ENCODE measurements at places on chromosomes 11 and 22.

DNA sequence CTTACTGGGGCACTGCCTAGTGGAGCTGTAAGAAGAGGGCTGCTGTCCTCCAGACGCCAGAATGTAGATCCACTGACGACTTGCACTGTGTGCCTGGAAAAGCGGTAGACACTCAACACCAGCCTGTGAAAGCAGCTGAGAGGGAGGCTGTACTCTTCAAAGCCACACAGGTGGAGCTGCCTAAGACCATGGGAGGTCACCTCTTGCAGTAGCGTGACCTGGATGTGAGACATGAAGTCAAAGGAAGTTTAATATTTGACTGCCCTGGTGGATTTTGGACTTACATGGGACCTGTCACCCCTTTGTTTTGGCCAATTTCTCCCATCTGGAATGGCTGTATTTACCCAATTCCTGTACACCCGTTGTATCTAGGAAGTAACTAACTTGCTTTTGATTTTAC lies 196.6 kb upstream of the CTSC start:
- no peak for DNase-seq

DNA sequence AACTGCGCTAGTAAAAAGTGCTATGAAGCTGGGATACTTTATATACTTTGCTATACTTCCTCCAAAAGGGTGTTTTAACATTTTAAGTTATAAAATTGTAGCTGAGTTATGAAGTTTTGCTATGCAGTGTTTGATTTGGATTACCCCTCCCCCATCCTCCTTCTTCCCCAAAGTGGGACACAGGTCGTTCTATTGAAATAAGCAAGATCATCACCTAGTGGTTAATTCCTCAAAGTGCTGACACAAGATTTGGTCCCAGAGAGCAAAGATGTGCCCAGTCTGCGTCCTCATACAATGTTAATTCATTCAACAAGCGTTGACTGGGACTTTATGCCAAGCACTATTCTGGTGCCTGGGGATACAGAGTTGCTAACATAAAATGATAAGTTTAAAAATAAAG lies 78.5 kb downstream of the SPON1 start:
- no peak for DNase-seq

- no peak for DNase-seq
These were observed 23.1 kb upstream of the GLYATL2 start for GRCh38 chr11:58867556-58867955.

DNA sequence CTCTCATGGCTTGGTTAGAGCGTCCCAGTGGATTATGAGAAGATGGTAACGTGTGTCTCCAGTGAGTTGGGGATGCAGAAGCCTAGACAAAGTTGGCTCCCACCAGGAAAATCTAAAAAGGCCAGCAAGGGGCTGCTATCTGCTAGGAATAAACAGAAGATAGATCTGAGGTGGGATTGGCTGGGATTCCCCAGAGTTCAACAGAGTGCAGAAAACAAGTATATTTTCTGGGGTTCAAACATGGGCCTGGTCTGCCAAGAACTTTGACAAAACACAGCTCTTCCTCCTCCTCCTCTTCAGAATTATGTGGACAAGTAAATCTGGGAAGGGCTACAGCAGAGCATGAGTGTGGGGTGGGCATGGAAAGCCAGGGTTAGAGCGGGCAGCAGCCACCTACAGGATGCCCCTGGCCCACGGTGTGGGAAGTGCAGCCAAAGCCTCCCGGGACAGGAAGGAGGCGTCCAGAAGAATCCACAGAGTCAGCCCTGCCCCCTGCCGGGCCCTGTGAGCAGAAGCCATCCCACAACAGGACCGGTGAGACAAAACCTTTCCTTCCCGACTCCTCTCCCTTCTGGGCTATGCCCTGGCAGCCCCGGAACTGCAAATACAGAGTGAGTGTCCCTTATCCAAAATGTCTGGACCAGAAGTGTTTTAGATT lies 67.1 kb downstream of the CD82 start:
- DNase-seq = no peak

DNA sequence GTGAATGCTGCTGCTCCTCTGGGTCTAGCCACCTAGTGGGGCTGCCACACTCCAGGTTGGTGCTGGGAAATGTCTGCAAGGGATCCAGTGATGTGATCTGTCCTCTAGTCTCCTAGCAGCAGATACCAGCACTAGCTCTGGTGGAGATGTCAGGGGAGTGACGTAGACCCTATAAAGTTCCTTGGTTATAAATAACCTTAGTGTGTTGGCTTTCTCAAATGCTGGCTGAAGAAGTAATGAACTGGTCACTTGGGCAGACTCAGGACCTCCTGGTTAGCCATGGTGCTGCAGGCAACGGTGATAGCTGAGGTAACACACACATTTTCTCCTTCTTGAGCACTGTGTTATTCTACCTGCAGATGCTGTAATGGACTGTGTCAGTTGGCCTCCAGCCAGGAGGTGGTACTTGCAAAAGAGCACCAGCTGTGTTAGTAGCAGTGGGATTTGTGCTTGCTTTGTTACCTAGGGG lies 35.5 kb downstream of the BBOX1 start:
- no peak for DNase-seq

GRCh38 chr22:36461665-36462649 lies 19.5 kb downstream of the TXN2 start:
- DNase-seq = no peak

DNA sequence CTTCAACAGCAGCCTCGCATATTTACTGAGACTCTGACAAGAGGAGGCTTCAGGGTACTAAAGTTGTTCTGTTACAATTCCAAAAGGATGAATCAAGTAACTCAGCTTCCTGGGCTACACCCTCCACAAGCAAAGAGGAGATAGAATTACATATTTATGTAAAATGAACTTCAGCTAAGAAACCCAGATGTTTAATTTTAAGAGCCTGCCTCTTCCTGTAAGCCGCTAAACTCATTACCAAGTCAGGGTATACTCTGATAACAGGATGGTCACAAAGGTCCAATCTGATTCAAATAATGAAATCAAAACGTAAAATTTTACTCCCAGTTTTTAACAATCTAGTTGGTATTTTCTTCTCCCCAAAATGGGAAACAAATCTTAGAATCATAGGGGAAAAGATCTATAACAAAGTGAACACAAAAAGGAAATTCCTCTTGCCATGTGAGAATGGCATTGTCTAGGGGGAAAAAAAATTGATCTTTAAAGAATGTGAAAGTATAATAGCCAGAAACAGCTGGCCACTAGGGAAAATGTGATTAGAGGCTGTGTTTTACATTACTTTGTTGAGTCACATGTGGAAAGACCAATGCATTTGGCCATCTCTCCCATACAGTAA lies 30.9 kb downstream of the CHEK2 start:
- DNase-seq = no peak

DNA sequence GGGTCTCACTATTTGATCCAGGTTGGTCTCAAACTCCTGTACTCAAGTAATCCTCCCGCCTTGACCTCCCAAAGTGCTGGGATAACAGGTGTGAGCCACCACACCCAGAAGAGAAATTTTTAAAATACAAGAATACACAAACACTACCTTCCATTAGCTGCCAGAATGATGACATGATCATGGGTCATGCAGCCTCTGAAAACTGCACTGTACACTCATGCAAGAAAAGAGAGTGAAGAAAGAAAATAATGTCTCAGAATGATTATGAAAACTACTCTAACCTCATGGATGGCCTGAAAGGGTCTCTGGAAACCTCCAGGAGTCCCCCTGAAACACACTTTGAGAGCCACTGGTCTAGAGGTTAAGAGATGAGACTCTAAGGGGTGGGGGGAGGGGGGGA lies 18.8 kb downstream of the VPS37C start:
- no peak for DNase-seq

DNA sequence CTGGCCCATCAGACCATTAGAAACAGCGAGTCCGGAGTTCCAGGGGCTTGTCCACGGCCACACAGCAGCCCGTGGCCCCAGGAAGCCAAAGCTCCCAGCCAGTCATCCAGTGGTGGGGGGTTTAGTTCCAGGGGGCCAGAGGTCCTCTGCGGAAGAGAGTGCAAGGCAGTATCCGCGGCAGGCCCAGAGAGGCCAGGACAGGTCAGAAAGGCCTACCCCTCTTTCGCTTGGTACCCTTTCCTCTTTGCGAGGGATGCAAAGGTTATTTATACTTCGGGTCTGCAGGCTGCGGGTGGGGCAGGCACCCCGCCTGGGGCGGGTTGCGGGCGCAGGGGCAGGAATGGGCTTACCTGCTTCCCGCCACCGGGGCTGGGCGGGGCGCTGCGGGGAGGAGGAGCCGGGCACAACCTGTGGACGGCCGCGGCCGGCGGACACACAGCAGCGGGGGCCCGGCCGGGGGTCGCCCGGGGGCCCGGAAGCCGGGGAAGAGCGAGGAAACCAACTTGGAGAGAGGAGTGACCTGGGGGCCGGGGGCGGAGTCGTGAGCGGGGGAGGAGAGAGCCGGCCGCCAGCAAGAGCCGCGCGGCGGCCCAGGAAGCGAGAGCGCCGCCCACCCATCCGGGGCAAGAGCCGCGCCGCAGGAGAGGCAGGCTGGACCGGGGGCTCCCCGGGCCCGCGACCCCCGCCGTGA lies at the start of gene SH3BP1:
TSS of gene SH3BP1 (plus strand) at position 600 of the 691 bp plus-strand sequence. CDS start 119 bp downstream, outside the sequence.
- DNase-seq = no peak

DNA sequence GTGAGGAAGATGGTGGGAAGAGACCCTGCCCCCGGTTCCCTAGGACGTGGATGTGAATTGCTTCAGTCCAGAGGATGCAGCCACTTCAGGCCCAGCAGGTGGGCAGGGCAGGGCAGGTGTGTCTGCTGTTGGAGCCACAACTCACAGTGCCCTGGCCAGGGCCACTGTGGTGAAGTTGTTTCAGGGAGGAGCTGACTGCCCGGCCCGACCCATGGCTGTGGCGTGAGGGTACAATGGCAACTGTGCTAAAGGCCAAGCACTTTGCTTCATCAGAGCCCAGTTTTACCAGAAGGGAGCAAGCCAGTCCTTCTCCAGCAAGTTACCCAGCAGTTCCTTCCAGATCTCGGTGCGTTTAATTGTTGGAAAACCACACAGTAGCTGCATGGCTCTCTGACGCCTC lies 1174.4 kb downstream of the BRD1 start:
- DNase-seq = no peak

DNA sequence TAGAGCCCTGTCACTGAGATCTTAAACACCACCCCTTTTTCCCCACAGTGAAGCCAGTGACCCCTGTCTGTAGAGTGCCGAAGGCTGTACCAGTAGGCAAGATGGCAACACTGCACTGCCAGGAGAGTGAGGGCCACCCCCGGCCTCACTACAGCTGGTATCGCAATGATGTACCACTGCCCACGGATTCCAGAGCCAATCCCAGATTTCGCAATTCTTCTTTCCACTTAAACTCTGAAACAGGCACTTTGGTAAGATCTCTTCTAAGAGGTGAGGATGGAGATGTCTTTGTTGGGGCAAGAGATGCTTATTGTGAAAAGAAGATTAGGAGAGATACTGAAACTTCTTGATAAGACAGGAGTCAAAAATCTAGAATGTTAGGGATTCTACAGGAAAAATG lies 75.9 kb downstream of the JAM3 start:
- no peak for DNase-seq

GRCh38 chr22:47102081-47102480 lies 339.6 kb downstream of the TBC1D22A start:
- DNase-seq = no peak

DNA sequence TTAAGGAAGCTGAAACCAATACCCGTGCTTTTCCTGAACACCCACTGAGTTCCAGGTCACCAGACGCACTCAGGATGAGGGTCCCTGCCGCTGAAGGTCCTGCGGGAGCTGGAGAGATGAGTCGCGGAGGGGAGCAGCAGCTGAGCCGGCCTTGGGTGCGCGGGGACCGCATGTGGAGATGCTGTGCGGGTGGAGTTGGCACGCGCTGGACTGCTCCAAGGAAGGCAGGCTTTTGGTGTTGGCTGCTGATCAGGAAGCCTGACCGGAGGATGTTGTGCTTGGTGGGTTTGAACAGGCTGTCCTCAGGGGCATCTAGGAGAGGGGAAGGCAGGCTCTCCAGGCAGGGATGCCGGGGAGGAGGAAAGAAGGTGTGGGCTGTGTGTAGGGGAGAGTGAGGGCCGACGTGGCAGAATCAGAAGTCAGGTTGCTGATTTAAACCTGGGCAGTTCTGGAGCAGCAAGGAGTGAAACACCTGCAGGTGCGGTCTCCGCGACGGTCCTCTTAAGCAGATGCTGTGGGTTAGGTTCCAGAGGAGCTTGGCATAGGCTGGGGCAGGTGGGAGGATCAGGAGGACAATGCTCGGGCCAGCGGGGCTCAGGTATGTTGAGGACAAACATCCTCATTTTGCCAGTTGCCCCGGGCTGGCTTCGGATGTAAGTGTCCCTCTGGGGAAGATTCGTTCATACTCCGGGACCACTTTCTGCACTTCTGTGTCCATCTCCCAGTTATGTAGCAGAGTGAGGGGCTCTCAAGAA lies 197.5 kb upstream of the B3GAT1 start:
- no peak for DNase-seq

- DNase-seq = no peak
These were observed 72.7 kb downstream of the KCNQ1 start for GRCh38 chr11:2517386-2518064.

DNA sequence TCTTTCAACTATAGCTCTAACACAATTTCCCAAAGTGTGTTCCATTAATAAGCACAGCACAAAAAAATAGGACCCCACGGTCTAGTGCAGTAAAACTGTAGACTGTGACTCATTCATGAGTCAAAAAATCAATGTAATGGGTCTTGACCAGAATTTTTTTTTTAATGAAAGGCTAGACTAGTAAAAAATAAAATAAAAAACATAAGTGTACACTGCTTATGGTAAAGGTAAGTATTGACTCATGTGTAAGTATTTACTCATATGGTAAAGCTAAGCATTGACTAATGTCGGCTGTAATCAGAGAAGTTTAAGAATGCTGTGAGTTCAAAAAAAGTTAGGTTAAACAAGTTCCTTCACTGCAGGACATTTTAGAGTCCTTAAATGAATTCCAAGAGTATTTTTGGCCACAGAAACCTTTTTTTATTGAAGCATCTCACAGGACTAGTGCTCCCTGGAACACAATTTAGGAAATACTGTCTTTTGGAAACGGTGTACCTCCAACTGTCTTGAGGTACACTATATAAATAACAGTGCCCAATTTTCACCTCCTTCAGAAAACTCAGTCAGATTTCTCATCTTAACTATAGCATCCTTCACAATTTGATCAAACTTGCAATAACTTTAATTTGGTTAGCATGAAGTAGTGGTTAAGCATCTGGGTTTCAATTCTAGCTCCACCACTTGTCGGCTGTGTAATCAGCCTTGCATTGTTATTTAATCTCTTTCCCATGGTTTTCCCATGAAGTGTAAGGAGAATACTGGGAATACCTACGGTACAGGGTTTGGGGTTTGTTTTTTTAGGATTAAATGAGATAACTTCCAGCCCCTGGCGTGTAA lies 2.1 kb downstream of the CCDC73 start:
- DNase-seq = no peak

DNA sequence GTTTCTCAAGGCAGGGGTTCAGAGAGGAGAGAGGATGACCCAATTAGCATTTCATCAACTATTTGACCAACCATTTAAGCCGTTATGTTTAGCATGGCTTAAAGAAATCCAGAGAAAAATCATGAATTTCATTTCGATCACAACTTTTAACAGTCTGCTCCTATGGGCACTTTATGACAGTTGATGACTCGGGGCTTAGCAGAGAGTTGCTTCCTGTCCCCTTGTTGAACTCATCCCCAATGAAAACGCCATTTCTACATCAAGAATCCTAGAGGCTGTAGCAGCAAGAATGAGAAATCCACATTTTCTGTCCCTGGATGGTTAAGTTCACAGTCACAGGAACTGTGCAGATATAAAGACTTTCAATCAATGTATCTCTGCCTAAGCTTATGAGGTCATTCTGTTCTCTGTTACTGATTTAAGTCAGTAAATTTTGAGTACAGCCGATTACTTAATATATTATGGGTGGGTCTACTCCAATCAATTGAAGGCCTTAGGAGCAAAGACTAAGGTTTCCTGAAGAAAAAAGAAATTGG lies 81.1 kb downstream of the BDNF start:
- DNase-seq = no peak
